LHCN-M2 (cell line): ENCODE measurements at places on chromosomes 4 and X. TPM values are rescaled to one million over a fixed set of nuclear protein-coding genes. Genes with fewer than 3 reads are reported as not detected.

GRCh38 chr4:144376866-144377265 lies 236.3 kb upstream of the GYPA start:
- no peak for DNase-seq

GRCh38 chrX:21770631-21771321 lies 12.9 kb upstream of the SMPX start:
- DNase-seq = no peak

- peak; percentile 44 for DNase-seq
Measured at GRCh38 chr4:47222276-47222675, 190.9 kb downstream of the GABRB1 start.

- DNase-seq = peak; percentile 67
Measured at GRCh38 chr4:66575008-66575696, 904.9 kb upstream of the EPHA5 start.

- no peak for DNase-seq
Measured at GRCh38 chr4:8777320-8778196, 94.1 kb downstream of the HMX1 start.

DNA sequence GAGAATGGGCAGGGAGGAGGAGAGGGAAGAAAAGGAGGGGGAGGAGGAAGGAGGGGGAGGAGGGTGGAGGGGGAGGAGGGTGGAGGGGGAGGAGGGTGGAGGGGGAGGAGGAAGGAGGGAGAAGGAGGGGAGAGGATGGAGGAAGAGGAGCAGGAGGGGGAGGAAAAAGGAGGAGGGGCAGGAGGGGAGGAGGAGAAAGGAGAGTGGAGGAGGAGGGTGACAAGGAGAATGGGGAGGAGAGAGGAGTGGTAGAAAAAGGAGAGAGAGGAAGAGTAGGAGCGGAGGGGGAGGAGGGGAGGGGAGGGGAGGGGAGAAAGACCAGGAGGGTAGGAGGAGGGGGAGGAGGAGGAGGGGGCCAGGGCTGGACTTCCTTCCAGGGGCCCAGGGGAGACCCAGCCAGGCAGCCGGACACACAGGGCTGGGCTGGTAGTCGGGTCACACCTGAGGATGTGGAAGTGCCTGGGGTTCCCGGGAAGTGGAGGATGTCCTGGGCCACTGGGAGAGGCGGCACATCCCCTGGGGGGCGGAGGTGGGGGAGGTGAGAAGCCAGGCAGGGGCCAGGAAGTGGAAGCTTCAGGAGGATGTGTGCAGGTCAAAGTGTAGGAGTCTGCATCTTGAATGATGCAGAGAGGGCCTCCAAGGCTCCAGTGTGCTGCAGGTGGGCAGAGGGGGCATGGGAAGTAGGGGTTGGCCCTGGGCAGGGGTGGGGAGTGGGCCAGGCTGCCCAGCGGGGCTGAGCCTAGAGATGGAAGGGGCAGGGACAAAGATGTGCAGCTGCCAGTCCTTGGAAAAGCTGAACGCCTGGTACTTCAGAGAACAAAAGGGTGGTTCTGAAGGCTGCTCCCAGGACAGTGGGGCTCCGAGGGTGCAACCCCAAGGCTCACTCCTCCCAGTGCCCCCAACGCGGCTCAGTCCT lies 18.8 kb downstream of the IL3RA start:
- DNase-seq = no peak

DNA sequence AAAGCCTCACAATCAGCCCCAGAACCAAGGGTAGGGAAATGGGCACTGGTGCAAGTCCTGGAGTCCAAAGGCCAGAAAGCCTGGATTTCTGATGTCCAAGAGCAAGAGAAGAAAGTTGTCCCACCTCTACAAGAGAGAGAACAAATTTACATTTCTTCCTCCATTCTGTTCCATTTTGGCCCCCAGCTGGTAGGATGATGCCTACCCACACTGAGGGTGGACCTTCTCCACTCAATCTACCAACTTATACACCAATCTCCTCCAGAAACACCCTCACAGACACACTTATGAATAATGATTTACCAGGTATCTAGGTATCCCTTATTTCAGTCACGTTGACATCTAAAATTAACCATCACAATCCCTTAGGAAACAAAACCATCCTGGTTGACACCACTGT lies 367.8 kb upstream of the GRIA3 start:
- DNase-seq = no peak

GRCh38 chr4:113052379-113052951 lies 3.0 kb downstream of the ANK2 start:
- DNase-seq = peak; percentile 95

DNA sequence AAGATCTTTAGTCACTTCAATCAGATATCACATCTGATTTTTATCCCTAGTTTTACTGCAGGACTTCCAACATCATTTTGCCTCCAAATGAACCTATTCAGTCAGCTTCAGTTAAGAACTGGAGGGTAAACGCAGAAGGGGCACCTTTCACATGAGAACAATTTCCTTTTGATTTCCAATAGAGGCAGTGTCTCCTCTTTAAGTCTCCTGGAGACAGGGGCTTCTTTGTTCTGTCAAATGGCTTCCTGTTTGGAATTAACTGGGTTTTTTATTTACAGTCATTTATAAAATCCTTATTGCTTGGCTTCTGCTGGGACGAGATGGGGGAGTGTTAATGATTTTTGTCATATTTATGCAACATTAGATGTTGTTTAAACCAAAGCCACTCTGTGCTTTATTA lies 164.0 kb downstream of the STK32B start:
- no peak for DNase-seq

DNA sequence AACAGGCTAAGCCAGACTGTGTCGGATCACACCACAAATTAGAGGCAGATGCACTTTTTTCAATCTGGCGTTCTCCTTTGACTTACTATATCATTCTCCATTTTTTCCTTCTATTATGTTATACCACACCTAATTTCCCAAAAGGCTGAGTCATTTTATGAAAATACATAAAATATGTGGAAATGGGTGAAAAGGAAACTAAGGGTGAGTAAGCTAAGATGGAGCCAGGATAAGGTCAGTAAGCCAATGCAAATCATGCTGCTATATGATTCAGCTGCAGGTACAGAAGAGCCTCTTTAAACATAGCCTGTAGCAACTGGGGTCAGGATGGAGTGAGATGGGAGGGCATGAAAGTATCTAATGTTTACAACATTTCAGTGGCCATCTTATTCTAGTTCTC lies 94.0 kb upstream of the TEX13A start:
- DNase-seq = peak; percentile 41

DNA sequence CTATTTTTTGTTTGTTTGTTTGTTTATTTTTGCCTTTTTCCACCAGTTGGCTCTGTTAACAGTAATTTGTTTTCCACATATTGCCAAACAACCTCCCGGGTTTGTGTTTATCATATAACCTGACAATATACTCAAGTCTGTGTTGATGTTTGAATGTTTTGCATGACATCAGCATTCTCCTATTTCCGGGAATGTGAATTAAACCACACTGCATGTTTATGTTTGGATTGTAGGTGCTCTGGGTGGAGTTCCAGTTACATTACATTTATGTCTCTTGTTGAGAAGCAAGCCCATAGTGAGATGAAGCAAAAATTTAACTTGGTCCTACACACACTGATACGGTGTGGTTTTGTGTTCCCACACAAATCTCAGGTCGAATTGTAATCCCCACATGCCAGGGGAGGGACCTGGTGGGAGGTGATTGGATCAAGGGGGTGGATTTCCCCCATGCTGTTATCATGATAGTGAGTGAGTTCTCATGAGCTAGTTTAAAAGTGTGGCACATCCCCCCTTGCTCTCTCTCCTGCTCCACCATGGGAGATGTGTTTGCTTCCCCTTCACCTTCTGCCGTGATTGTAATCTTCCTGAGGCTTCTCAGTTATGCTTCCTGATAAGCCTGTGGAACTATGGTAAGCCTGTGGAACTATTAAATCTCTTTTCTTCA lies 54.4 kb upstream of the CLNK start:
- peak; percentile 28 for DNase-seq

DNA sequence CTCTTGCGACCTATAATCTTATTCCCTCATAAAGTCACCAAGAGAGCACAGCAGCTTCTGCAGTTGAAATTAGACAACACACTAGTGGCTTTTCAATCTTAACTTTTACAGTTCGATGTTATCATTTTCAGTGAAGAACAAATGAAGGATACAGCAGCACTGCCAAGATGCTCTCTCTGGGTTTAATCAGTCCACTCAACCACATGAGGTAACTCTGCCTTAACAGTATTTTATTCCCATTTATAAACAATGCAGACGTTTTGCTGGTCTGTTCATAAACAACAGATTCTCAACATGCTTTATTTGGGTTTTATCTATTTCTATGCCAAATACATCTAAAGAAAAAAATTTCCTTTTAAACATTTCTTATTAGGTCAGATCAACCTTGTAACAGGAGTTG lies 646.0 kb upstream of the FAM241A start:
- DNase-seq = no peak

DNA sequence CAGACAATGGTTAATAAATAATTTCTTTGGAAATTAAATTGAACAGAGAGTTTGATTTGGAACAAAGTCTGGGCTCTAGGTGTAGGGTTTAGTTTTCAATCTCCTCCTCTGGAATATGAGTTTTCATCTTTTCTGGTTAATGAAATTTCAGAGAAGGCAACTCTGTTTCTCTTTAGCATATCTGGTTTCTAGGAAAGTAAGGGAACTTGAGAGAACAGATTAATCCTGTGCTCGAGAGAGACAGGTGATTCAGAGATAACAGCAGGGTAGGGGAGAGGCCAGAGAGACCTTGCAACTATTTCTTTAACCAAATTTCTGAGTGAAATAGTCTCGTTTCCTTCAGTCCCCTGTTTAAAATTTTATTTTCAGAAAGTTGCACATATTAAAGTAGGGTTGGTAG lies 275.4 kb downstream of the GALNTL6 start:
- DNase-seq = no peak

GRCh38 chrX:26925088-26925487 lies 538.1 kb downstream of the PPP4R3C start:
- no peak for DNase-seq

GRCh38 chr4:168496834-168497233 lies at the start of gene PALLD:
PALLD (plus strand) TSS chr4:168497052.
- peak; percentile 86 for DNase-seq

DNA sequence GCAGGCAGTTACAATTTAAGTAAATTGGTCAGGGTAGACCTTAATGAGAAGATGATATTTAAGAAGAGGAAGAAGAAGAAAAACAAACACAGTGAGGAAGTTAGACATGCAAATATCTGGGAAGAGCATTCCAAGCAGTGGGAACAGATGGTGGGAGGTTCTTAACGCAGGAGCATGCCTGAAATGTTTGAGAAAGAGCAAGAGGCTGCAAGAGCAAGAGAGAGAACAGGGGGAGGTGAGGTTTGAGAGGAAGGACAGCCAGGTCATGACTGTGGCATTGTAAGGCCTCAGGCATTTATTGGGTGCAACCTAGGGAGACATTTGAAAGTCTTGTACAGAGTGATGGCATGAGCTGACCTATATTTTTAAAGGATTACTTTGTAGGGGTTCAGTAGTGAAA lies 136.0 kb downstream of the UGT8 start:
- DNase-seq = no peak

GRCh38 chr4:114472269-114473032 lies 126.2 kb upstream of the UGT8 start:
- peak; percentile 13 for DNase-seq

DNA sequence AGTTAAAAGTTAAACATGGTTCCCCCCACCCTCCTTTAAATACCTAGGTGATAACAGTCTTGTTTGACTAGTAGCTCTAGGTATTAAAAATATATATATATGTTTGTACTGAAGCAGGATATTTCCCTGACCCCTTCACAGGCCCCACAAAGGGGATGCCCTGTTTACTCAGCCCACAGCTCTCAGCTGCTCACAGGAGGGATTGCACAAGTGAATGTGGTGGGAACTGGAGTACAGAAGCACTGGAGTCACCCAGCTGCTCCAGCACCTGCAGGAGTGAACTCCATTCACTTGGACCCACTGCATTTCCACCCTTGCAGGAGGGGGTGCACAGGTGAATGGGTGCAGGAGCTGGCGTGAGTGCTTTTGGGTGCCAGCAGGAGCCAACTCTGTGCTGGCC lies 99.3 kb upstream of the TLR3 start:
- DNase-seq = no peak

GPR50 gene
- total RNA-seq = not detected in 2 replicates

UNC5C gene
- total RNA-seq = 0.06 and 0.11 TPM in 2 replicates

H2BW1 gene
- total RNA-seq = not detected in 2 replicates

FAM236B gene
- not detected in 2 replicates for total RNA-seq

TMEM129 gene
- 61.3 and 62.2 TPM in 2 replicates for total RNA-seq

INTU gene
- 4.0 and 5.3 TPM in 2 replicates for total RNA-seq

MTTP gene
- total RNA-seq = 0.06 TPM in 1 of 2 replicates, not detected in the other

FABP2 gene
- total RNA-seq = not detected in 2 replicates

NRK gene
- not detected in 2 replicates for total RNA-seq

SAP30 gene
- total RNA-seq = 42.7 and 58.7 TPM in 2 replicates

PPP2R2C gene
- total RNA-seq = 0.98 and 1.3 TPM in 2 replicates

FREM3 gene
- total RNA-seq = not detected in 2 replicates

OTUD6A gene
- total RNA-seq = not detected in 2 replicates
